ENCODE measurements at places on chromosomes 12 and 14. TPM values are rescaled to one million over a fixed set of nuclear protein-coding genes. Genes with fewer than 3 reads are reported as not detected.
A peak's percentile ranks its signal among the peaks of the same experiment; 100 is the strongest.

- no peak for DNase-seq
Observed at GRCh38 chr14:89368490-89369477, 48.2 kb downstream of the FOXN3 start.

DNA sequence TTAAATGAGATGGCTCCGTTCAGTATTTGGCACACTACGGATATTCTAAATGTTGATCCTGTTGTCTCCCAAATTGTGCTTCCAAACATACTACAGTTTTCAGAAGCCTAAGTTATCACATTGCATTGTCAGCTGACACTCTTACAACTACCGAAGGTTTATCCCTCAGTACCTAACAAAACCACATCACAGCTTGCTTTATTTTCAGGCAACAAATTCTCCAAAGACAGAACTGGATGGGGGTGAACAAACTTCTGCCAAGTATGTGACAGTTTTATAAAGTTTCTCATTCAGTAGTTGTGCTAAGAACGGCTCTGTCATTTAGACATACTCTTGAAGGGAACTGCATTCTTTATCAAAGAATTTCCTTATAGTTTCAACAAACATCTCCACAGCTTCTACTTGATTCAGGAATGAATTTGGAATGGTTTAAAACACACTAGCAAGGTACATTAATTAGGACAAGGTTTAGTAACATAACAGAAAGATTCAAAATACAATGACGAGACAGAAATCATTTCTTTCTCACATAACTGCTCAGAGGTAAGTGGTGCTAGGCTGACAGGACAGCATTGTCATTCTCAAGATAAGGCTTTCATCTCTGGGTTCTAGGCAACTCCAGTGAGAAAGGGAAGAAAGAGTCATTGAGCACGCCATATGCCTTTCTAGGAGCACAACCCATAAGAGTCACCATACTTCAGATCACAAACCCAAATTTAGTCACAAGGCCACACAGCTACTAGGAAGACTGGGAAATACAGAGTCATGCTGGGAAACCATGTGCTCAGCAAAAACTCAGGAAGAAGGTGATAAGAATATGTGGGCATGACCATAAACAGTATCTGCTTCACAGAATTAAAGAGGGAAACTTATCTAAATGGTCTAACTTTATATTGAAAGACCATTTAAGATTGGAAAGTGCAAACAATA lies 100.7 kb downstream of the DUSP6 start:
- no peak for DNase-seq

DNA sequence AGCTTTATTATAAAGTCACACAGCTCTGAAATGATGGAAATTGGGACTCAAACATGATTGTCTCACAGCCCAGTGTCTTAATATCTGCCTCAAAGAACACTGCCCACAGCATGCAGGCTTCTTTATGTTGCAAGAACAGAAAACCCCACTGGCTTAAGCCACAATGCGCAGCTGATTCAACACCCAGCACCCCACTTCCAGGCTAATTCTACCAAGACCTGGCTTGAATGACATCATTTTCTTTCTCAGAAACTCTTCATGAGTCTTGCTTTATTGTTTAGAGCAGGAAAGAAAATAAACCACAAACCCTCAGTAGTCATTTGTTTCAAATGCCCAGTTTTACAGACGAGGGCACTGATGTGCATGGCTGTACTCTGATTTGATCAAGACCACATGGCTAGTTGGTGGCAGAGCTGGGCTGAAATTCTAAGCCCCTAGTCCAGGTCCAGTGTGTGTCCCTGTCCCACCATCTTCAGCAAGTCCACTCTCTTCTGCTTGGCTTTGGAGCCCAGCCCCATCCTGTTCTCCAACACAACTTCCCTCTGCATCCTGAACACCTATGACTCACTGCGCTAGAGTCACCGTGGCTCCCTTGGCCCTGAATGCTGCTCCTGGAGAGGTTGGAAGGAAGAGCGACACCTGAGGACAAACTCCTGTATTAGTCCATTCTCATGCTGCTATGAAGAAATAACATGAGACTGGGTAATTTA lies 50.3 kb upstream of the SRSF5 start:
- DNase-seq: no peak

DNA sequence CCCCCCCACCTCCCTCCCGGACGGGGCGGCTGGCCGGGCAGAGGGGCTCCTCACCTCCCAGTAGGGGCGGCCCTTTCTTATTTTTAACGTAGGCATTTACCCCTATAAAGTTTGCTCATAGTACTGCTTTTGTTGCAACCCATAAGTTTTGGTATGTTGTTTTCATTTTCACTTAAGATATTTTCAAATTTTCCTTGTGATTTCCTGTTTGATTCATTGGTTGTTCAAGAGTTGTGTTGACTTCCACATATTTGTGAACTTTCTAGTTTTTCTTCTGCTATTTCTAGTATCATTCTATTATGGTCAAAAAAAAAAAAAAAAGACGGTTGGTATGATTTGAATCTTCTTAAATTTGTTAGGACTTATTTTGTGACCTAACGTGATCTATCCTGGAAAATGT lies 6.5 kb downstream of the NOXRED1 start:
- no peak for DNase-seq

GRCh38 chr12:51424662-51425539 lies at the start of gene SLC4A8:
TSS of gene SLC4A8 (plus strand) at chr12:51424831. CDS start at chr12:51424988, 157 bp downstream.
- DNase-seq: peak; percentile 88

GRCh38 chr14:77045238-77046162 lies 17.0 kb upstream of the IRF2BPL start:
- DNase-seq: no peak

- no peak for DNase-seq
Observed at GRCh38 chr12:86254399-86255107, 1.6 kb downstream of the MGAT4C start.

DNA sequence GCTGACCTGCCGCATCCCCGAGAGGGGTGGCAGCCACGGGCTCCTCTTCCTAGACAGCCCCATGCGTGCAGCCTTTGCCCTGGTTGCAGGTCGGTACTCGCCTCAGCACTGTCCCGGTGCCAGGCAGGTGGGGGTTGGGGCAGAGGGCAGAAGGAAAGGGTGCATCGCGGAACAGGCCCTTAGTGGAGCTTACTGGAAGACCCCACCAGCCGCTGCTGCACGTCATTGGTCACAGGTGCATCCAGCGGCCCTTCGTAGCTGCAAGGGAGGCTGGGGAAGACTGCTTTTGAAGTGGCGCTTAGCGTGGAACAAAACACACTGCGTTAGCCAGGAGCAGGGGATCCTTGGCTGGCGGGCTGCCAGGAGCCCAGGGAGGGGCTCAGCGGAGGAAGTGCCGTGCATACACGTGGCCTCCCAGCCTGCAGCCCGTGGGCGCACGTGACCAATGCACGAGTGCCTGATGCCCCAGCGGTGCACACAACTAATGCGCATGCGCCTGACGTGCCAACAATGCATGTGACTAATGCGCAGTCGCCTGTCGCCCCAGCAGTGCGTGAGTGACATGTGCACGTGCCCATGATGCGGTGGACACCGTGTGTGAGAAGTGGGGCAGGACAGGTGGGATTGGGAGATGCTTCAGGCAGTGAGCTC lies 5.0 kb upstream of the EP400 start:
- no peak for DNase-seq

- no peak for DNase-seq
Observed at GRCh38 chr14:38385343-38385742, 129.4 kb upstream of the CLEC14A start.

DNA sequence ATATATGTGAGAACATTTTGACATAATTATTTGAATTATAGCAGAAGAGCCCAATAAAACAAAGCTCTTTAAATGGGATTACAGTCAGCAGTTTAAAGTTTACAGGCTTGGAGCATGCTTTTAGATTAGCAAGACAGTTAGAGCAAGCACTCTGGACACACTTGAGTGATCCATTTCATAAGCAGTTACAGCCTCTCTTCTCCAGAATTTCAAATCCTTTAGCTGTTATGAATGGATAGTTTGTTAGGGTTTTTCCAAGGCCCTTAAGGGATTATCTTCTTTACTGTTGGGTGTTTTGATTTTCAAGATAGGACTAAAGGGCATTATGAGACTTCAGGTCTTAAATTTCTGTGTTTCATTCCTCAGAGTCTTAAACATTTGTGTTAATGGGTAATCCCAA lies 36.3 kb downstream of the BEST3 start:
- no peak for DNase-seq

- no peak for DNase-seq
Observed at GRCh38 chr14:75234173-75235115, 44.2 kb upstream of the FOS start.

- DNase-seq: no peak
Observed at GRCh38 chr12:110004598-110004997, 5.4 kb downstream of the ANKRD13A start.

- no peak for DNase-seq
Observed at GRCh38 chr14:73526036-73526984, 10.6 kb upstream of the ACOT1 start.

- no peak for DNase-seq
Observed at GRCh38 chr12:47801170-47801903, 18.4 kb downstream of the HDAC7 start.

DNA sequence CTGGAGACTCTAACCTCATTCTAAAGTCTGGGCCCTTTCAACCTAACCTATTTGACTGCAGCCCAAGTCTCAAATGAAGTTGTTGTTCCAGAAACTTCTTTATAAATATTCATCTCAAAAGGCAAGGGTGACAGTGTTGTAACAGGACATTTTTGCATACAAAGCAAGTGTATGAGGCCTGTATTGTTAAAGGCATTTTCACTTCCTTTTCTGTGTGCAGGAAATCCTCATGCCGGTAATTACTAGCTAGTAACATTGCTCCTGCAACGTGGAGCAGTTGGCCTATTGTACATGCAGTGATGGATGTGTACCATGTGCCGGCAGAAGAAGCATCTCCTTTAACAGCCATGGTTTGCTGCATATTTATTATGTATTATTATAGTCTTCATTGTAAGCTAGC lies 156.5 kb upstream of the RMST start:
- no peak for DNase-seq

GRCh38 chr12:4829793-4830162 lies 79.9 kb upstream of the KCNA1 start:
- no peak for DNase-seq

- DNase-seq: no peak
Observed at GRCh38 chr12:95803817-95804216, 13.3 kb upstream of the NTN4 start.

- DNase-seq: no peak
Observed at GRCh38 chr14:102768223-102769048, 8.8 kb upstream of the TRAF3 start.

- no peak for DNase-seq
Observed at GRCh38 chr14:105852378-105853088, 326.1 kb downstream of the TMEM121 start.

DNA sequence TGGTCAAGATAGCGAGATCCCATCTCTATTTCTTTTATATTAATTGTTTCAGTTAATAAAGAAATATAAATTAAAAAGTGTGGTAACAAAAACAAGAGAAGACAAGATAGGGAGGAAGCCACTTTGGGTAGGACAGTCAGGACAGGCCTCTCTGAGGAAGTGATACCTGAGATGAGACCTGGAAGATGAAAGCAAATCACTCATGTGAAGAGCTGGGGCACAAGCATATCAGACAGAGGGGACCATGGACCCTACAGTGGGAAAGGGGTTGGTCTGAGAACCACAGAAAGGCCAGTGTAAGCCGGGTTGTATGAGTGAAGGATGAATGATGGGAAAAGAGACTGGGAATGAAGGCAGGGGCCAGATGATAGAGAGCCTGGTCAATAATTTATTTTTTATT lies 1.8 kb upstream of the MED6 start:
- DNase-seq: no peak

DNA sequence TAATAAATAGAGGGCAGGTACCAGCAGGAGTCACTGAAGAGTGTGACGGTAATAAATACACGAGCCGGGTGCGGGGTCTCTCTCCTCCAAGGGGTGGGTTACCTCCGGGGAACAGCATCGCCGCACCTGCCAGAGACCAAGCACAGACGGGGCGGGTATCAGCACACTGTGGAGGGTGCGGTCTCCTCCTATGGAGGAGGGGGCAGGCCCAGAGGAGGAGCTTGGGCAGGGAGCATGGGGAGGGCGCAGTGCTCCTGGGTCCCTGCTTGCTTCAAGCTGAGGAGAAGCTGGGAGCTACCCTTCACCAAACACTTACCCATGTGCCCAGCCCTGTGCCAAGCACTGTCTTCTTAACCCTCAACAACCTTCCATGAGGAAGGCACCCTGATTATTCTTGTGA lies 12.8 kb downstream of the PGF start:
- no peak for DNase-seq

GRCh38 chr14:61925043-61925442 lies 162.8 kb downstream of the SNAPC1 start:
- no peak for DNase-seq

- no peak for DNase-seq
Observed at GRCh38 chr12:70154087-70154638, 89.1 kb upstream of the CNOT2 start.

DNA sequence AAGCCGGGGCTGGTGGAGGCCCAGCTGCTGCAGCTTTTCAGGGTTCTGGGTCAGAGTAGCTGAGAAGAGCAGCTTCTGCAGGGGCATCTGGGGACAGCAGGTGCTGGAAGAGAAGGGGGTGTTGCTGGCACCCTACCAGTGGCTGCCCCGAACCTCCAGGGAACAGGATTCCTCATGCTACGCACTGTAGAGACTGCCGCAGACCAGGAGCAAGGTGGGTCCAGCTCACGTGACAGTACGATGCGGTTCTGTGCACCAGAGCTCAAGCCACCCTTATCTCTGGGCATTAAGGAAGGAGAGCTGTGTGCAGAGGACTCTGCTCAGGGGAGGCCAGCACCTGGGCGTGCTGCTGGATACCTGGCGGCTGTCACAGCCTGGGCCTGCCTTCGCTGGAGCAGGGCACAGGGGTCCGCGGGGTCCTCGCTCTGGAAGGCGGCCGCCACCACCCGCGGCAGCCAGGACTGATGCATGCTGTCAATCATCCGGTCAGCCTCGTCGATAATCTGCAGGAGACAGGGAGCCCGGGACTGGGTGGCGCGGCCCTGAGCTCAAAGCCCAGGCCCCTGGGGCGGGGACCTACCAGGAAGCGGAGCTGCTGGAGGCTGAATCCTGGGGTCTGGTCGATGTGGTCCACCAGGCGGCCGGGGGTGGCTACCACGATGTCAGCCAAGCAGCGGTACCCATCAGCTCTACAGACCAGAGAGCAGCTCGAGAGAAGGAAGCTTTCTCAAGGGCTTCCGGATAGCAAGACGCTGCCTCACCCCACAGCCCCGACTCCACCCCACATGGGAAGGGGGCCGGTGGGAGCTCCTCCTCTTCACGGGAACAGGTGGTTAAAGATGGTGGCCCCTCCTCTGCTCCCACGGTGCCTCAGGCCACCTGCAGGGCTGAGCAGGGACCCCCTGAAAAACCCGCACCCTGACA lies 2.9 kb downstream of the DDX51 start:
- no peak for DNase-seq

- DNase-seq: no peak
Observed at GRCh38 chr14:65070471-65070976, 31.8 kb downstream of the MAX start.

- no peak for DNase-seq
Observed at GRCh38 chr14:56751471-56751870, 58.8 kb downstream of the OTX2 start.

Gene NEDD8
- polyA plus RNA-seq: 251 TPM

Gene CCDC177
- 0.05 TPM for polyA plus RNA-seq

Gene DAO
- polyA plus RNA-seq: 0.75 TPM

Gene TPH2
- not detected for polyA plus RNA-seq

Gene CDKN3
- polyA plus RNA-seq: 28.7 TPM

Gene PTPN21
- 37.7 TPM for polyA plus RNA-seq

Gene CCER1
- polyA plus RNA-seq: not detected

Gene SPIC
- polyA plus RNA-seq: not detected

Gene ERP27
- 33.9 TPM for polyA plus RNA-seq

Gene PTHLH
- 1.1 TPM for polyA plus RNA-seq

Gene BCL11B
- polyA plus RNA-seq: 2.5 TPM

Gene RNF212B
- polyA plus RNA-seq: 1.1 TPM

Gene JDP2
- 26.1 TPM for polyA plus RNA-seq

Gene PLCZ1
- polyA plus RNA-seq: 0.89 TPM
